ENCODE measurements at places on chromosomes 2 and 18. TPM values are rescaled to one million over a fixed set of nuclear protein-coding genes. Genes with fewer than 3 reads are reported as not detected.
A peak's percentile ranks its signal among the peaks of the same experiment; 100 is the strongest.

DNA sequence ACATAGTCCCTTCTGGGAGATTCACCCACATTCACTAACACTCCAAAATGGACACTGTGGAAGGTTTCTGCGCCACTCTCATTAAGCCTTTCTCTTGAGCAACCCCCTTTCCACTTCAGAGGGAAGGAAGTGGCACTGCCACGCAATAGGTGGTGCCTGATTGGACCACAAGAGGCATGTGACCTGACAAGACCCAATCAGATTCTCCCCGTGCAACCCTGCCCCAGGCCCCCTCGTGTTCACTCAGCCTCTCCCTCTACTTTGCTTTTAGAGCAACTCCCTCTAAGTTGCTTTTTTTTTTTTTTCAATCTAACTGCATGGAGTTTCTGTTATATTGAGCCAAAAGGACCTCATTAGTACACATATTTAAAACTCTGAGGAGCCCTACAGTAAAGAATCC is 158.0 kb downstream of the EN1 start:
- no peak for DNase-seq

GRCh38 chr2:217510771-217511291 is 492.0 kb downstream of the TNS1 start:
- no peak for DNase-seq

The GPR75 gene
- 5.4 TPM for total RNA-seq

The ARHGEF4 gene
- 10.2 TPM for total RNA-seq

GRCh38 chr2:239854596-239854995 is 170.5 kb downstream of the NDUFA10 start:
- no peak for DNase-seq

- no peak for DNase-seq
Observed at GRCh38 chr18:48017635-48018034, 87.2 kb upstream of the SMAD2 start.

DNA sequence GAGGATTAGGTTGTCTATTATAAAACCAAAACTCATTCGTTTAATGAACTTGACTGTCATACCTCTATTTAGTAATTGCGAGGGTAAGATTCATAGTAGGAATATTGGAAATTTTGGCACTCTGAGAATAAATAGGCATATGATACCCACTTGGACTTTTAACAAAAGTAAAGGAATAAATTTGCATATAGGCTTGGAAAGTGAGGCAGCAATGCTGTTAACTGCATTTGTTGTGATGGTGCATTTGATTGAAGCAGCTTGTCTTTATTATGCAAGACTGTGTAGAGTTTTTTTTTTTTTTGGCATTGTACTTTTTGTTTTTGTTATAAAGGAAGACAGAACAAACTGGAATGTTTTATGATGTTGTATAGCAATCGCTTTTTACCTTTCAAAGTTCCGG is 18.9 kb downstream of the ITGB1BP1 start:
- no peak for DNase-seq

DNA sequence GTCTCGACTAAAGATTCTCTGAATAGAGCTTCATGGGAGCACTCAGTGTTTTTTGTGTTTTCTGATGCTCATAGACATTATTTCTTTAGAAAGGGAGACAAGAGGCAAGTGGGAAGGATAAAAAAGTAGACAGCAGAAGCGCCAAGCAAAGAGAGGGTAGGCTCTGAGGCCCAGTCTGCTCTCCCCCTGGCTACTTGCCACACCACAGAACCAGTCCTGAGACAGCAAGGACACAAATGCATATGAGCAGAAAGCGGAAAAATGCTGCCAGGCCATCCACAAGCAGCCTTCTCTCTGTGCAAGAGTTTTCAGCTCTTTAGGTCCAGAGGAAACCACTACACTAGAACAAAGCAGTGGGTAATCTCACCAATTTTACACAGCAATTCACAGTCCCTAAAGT is 285.4 kb downstream of the ZNF521 start:
- DNase-seq: no peak

DNA sequence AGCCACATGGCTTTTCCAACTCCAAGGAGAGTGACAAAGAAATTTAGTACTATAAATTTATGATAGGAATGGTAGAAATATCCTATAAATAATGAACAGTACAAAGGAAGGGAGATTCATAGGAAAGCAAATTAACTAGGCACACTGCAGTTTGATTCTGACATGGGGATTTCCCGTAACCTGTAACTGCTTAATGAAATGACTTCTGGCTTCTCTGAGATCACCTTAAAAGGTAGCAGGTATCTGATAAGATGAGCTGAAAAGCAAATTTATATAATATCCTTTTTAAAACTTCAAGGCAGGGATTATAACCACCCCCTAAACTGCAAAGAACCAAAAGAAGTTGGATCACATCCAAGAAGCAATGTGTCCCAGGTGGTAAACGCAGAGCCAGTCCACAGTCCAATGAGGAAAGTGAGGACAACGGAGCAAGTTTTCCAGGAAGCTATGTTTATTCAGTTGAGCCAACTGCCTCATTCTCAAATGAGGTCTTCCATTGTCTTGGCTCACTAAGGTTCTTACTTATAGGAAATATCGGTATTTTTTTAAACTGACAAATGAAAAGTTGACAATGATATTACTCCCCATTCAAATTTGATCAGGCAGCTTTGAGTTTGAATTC is 43.0 kb downstream of the WIPF1 start:
- no peak for DNase-seq

DNA sequence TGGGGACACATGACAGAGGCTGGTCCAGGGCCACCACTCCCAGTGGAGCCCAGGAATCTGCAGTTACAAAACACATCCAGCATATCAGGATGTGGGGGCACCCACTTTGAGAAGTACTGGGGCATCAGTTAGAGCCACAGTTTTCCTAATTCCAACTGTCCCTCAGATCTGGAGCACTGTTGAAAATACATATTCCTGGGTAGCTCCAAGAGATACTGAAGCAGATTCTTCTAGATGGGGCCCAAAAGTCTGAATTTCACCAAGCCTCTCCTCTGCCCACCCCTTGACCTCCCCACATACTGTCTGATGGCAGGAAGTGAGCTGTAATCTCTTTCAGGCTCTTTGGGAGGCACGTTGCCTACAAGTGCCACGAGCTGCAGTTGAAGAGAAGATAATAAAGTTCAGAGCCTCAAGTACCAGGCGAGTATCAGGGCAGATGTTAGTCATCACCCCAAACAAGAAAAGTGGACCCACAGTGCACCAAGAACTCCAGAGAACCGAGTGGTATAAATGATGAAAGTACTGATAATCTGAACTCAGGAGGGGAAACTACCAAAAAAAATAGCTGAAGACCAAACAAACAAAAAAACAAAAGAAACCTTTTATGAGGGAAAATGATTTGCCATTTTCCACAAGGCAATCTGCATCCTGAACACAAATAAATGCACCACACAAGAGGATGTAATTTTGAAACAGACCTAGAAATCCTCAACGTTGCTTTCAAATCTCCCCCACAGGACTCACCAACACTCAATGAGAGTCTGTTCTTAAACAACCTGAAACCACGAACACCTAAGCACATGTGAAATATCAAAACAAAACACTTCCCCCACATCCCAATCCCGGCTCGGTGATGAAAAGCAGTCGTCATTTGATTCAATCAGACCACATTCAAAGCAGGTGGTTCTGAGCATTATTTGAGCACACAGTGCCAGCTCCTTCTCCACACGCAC is 98.7 kb downstream of the TCF4 start:
- peak; percentile 42 for DNase-seq

The SERPINB4 gene
- not detected for total RNA-seq

The SNRNP200 gene
- total RNA-seq: 237 TPM

GRCh38 chr2:102025583-102026267 is 34.0 kb downstream of the IL1R2 start:
- DNase-seq: no peak

- DNase-seq: no peak
Observed at GRCh38 chr2:88834866-88835265, 143.4 kb downstream of the RPIA start.

DNA sequence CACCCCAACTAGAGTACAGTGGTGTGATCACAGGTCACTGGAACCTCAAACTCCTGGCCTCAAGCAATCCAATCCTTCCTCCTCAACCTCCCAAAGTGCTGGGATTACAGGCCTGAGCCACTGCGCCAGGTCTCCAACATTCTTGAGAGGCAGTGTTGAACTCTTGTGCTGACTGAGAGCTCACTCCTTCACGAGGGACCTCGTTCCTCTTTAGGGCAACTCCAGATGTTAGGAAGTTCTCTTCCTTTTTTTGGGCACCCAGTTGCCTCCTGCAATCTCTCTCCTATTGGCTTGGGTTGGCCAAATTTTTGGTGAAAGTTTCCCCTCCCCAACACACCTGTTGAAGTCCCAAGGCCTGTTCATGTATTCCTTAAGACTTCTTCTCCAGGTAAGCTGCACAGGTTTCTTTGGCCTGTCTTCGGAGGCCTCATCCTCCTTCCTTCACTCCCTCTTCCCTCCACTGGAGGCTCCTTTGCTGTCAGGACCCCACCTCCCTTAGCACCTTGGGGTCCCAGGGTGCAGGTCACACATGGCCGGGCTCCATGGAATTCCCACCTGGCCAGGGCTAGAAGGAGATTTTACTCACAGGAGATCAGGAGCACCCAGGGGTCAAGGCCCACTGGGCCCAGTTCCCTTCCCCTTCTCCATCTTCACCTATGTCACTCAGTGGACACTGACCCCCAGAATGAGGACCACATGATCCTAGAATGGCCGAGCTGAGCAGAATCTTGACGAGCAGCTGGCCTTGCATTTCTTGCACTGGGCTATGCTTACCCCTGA is 94.6 kb upstream of the SMAD2 start:
- no peak for DNase-seq

The DYNAP gene
- total RNA-seq: not detected

DNA sequence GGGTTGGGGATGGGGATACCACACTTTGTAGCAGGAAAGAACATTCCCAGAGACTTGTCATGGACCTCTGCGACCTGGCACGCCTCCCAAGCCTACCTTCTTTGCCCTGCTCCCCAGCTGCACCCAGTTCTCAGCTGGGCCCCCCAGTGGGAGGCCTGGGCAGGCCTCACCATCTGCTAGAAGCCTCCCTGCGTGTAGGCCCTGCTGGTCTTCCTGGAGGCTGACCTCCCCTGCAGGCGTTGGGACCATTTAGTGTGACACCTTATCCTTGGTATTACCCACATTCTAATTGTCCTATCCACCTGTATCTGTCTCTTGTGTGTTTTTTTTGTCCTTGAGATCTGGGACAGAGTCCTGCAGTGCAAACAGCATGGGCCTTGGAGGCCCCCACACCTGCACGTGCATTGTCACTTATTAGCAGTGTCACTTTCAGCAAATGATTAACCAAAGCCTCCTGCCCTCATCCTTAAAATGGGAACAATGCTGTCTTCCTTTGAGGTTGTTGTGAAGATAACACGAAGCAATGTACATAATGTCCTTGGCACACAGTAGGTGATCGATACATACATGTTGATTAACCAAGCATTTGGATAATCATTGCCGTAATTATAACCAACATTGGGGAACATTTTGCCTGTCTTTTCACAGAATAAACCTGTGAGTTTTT is 77.2 kb downstream of the LIPG start:
- no peak for DNase-seq

GRCh38 chr18:11419338-11419737 is 190.1 kb upstream of the SLC35G4 start:
- no peak for DNase-seq

The CCDC74B gene
- total RNA-seq: not detected
